ENCODE measurements at places on chromosomes 7 and 10.
A peak's percentile ranks its signal among the peaks of the same experiment; 100 is the strongest.

DNA sequence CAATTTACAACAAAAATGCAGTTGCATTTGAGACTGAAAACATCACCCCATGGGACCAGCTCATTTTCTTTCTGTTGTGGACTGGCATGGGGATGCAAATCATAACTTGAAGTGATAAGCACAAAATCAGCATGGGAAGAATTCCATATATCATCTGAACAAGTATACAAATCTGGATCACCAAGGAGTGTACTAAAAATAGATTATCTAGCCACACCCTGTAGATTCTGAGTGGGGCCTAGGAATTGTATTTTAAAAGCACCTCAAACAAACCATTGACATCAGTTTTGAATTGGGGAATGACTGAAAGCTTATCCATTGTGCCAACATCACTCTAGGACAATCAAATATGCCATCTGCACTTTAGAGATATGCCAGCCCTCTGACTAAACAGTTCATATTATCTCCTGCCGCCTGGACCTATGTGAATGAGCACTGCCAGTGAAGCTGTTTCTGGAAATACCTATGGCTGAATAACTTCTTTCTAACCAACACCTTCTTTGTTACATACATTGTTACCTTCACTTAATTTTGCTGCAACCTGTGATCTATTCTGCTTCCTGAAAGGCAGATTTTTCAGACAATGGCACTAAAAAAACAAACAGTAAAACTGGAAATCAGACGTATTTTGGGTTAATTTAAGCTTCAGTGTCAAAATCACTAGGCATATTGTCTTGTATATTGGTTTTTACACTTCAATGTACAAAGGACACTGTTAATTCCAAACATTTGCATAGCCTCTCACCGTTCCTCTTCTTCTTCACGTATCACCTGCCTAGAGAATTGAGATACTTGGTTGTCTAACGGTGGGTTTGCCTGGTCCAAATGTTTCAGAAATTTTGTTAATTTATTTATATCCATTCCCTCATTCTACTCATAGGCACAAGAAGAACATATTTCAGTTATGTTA lies 42.4 kb upstream of the HGF start:
- DNase-seq: no peak

DNA sequence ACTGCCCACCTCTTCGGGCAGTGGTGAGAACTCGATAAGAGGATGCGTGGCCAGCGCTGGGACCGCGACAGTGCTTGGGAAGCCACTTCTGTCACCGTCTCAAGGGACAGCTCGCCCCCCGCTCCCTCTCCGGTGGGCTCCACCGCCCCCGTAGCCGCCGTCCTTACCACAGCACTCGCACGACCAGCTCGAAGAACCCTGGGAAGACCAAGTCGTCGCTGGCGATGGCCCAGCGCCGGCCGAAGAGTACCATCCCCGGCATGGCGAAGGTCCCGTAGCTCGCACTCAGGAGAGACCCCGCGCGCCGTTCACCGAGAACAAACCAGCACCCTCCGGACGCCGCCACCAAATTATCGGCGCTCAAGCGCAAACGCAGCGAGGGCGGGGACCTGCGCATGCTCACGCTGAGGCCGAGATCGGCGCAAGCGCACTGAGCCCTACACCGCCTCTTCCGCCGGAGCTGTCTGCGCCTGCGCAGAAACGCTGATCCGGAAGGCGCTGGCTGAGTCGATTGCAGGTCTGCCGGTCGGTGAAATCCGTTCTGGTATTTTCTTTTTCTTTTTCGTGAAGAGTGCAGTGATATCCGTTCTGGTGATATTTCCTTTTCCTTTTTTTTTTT lies at the start of gene DAGLB:
Gene DAGLB (minus strand): TSS at position 374 of the 619 bp plus-strand sequence. CDS start 112 bp downstream, at position 262.
- peak; percentile 94 for DNase-seq

DNA sequence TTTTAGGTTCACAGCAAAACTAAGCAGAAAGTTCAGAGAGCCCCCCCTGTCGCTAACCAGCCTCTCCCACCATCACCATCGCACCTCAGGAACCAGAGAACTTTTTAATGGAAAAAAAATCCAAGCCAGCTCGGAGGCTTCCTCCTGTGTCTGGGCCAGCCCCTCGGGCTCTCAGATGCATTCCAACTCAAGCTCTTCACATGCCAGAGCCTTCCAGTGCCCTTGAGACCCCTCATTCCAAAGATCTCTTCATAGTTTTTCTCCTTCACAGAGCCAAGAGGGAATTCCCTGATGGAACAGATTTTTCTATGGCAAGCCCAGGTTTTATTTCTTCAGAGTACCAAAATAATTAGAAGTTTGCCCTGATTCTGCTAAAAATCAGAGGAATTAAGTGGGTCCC lies 153.4 kb upstream of the LANCL2 start:
- DNase-seq: no peak

DNA sequence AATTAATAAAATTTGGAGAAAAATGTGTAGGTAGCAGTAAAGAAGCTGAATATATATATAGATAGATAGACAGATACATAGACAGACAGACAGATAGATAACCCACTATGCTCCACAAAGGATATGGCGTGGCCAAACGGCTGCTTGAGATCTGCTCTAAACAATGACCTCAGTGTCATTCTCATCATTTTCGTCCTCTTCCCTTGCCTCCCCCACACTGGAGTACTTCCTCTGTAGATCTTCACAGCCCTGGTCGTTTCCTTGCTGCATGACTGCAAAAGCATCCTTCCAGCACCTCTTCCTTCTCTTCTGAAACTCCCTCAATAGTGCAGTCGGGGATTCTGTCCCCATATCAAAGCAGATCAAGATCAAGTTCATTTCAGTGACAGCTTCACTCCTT lies 35.6 kb upstream of the ATP6V0A4 start:
- no peak for DNase-seq

DNA sequence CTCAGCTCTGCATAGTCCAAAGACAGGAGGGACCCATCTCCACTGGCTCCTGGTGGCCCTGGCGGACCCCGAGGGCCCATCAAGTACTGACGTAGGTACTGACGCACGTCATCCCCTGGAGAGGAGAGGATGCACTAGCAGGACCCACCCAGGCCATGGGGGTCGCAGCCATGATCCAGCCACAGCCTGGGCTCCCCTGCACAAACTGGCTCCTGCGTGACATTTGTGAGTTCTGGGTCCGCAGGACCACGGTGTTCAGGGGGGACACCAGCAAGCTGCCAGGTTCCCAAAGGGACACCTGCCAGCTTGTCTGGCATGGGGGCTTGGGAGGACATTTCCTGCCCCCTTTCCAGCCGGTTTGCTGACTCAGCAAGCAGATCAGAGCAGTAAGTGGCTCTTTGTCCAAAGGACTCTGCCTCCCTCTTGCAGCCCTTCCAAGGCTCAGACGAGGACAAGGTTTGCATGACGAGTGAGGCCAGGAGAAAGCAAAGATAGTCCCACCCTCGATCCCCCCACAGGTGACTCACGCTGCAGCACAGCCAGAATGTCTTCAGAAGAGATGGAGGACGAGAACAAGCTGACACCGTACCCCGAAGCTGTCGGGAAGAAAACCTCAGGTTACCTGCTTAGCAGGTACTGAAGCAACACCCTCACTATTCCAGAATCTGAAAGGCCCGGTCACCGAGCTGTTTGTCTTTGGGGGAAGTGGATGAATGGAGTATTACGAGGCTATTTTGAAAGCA lies 49.0 kb downstream of the COL17A1 start:
- no peak for DNase-seq

GRCh38 chr7:4604456-4604940 lies 77.6 kb upstream of the FOXK1 start:
- no peak for DNase-seq

- peak; percentile 49 for DNase-seq
These were observed 22.6 kb downstream of the PDIA4 start for GRCh38 chr7:149005427-149006344.

DNA sequence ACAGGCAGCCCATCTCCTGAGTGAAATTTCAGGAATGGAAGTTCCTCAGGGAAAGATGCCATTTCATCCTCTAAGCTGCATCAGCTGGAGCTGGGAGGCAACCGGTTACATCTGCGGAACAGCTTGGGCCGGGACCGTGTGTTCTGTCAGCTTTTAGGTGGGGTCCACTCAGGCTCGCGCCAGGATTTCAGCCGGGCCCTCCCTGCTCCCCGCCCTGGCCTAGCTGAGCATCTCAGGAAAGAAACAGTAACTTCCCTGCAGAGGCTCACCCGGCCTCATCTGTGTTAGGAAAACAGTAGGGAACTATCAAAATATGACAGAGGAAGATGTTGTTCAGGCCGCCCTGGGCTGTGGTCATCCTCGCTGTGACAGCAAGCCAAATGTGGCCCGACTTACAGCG lies 110.4 kb downstream of the TRIL start:
- no peak for DNase-seq

GRCh38 chr10:92240289-92241157 lies 50.4 kb downstream of the CPEB3 start:
- DNase-seq: peak; percentile 76

GRCh38 chr7:101618916-101619315 lies 10.2 kb downstream of the MYL10 start:
- peak; percentile 48 for DNase-seq

DNA sequence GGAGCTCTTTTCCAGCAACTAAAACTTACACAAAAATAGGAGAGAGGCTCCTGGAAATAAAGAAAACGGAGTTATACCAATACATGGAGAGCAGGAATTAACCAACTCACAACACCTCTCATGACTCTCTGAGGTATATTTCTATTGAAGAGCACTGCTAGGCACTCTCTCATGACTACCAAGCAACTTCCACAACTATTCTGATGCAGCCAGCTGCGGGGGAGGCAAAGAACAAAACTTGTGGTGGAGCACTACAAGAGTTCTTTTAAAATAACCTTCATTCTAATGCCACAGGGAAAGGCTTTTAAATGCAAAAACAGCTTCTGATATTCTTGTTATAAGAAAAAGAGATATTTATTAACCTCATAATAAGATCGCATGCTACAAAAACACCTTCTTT lies 140.7 kb downstream of the SLC25A13 start:
- DNase-seq: no peak

DNA sequence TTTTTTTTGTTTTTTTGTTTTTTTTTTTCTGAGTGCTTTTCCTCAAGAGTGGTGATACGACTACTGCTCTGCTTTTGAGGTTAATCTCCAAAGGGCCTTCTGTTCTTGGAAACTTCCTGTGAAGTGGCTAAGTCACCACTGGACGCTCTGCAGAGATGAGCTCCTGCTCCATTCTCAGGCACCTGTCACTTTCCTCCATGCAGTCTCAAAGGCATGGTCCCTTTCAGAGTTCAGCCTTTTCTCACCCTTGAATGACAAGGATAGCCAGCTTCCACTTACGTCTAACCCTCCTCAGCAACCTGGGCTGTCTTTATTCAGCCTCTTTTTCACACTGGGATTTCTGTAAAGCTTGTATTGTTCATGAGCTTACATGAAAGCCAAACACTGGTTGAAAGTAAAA lies 65.8 kb downstream of the BMPER start:
- no peak for DNase-seq

- DNase-seq: no peak
These were observed 309.4 kb downstream of the RPS24 start for GRCh38 chr10:78342827-78343653.

DNA sequence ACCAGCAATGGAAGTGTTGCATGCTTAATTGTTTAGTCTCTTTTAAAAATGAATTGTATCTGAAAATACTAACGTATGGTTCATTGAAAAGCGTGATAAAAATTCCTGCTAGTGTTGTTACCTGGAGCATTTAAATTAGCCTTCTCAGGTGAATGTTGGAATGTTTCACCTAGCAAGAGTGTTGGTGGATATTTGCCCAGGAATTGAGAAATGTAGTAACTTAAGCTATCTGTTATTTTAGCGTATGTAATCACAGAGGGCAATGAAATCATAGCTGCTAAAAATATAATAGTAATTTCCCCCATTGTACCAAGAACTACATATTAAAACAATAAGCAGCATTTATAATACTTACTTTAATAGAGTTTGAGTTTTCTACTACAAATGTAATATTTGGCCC lies 166.1 kb upstream of the KIAA1217 start:
- DNase-seq: no peak

GRCh38 chr7:88233828-88234227 lies 14.0 kb upstream of the SRI start:
- no peak for DNase-seq

DNA sequence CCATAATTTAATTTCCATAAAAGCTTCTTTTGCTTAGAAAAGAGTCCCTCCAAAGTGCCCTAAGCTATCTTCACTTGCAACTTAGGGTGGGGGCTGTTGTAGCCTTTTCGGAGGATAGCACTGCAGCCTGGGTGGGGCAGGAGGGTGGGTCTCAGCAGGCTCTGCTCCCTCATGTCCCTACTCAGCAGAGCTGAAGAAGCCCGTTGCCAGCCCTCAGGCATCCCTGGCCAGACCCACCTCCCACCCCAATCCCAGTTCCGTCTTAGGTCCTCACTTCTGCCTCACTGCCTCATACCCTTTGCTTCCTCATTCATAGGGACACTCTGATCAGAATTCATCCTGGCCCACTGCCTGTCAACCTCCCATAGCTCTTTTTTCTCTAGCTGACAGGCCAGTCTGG lies 99.8 kb upstream of the ZMIZ1 start:
- DNase-seq: no peak

GRCh38 chr7:152574892-152575548 lies 100.9 kb downstream of the XRCC2 start:
- no peak for DNase-seq

GRCh38 chr10:17528306-17528862 lies 74.0 kb upstream of the ST8SIA6 start:
- no peak for DNase-seq

- DNase-seq: no peak
These were observed 399.0 kb downstream of the CCSER2 start for GRCh38 chr10:84727398-84727797.

- peak; percentile 97 for DNase-seq
These were observed 6.0 kb upstream of the DAGLB start for GRCh38 chr7:6453734-6454133.

DNA sequence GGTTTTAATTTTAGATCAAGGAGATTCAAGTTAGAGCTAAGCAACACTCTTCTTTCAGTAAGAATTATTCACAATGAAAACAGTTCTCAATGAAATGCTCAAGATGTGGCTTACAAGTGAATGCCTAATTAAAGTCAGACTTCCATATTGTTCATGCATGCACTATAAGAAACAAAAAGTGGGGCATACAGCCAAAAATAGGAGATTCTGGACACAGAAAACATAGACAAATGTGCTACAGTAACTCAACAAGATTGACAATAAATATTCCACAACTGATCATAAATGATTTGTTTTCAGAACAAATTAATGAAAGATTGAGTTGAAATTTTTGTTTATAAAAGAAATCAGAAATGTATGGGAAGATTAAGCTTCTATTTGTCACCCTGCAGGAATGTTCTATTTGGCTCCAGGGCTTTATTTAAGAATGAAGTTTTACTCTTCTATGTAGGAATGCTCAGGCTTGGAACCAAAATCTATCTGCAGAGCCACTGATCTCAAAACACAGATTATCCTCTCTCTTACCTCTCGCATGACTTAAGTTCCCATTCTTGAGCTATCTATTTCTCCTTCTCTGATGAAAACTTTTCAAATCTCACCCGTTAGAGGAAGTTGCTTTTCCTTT lies 89.0 kb upstream of the PIP4K2A start:
- peak; percentile 83 for DNase-seq

- DNase-seq: no peak
These were observed 35.3 kb downstream of the PALD1 start for GRCh38 chr10:70513848-70514309.

- DNase-seq: no peak
These were observed 55.9 kb downstream of the CFAP46 start for GRCh38 chr10:132886211-132887099.

Data from EL (cell line).